ENCODE measurements at places on chromosomes 2 and 18. TPM values are rescaled to one million over a fixed set of nuclear protein-coding genes. Genes with fewer than 3 reads are reported as not detected.

The NTSR2 gene
- not detected for total RNA-seq

The CCT4 gene
- total RNA-seq: 33.3 TPM

DNA sequence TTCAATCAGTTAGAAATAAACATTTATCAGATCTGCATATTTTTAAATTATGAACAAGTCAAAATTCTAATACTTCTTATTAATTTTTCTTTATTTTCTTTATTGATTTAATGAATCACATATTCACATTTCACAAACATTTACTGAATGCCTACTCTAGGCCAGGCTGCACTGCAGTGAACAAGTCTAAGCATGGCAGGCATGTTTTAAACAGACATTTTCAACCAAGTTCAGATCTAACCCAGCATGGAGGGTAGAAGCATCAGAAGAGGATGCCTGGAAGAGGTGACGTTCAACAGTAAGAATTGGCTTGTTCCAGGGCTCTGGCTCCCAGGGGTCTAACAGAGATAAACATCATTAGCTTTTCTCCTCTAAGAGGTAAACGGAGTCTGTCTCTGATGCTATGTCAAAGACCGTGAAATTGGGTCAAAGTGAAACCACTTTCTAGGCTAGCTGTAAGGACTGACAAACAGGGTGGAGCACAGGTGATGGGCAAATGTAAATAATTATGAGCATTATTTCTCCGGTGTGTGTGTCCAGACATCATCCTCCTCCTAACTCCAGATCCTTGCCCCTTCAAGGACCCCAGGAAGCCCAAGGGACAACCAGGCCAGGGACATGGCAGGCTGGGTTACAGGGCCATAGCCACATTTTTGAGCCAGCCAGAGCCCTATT, 50.6 kb downstream of the UNC50 start:
- peaks cover 2% of the 10 kb centered on the region for H3K36me3 ChIP-seq
- H3K4me3 ChIP-seq: no peak overlapping the region
- H3K27ac ChIP-seq: peak overlapping the region; percentile 5
- peaks cover under 1% of the 10 kb centered on the region for H3K4me1 ChIP-seq

The CENPA gene
- total RNA-seq: not detected

- H3K36me3 ChIP-seq: no peaks in the 10 kb centered on the region
- no peak for DNase-seq
- H3K4me1 ChIP-seq: no peaks in the 10 kb centered on the region
- H3K27me3 ChIP-seq: no peaks in the 10 kb centered on the region
Measured at GRCh38 chr2:160096409-160096808, 34.0 kb upstream of the PLA2R1 start.

DNA sequence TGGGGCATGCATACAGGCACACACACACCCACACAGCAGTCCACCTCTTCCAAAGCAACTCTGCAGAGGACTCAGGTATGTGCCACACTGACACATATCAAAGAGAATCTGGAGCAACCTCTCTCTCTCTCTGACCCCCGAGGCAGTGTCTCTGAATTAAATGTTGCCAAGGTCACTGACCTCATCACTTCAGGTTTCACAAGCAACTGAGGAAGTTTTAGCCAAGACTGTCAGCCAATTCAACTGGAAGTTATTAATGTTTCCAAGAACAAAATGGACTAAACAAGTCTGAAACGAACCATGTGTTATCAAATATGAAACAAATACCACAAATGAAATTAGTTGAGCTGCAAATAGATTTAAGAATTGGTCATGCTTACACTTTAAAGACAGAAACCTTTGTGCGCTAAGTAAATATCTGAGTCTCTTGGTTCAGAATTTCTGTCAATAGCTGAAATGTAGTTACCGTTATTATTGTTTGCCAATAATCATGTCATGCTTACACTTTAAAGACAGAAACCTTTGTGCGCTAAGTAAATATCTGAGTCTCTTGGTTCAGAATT, 86.1 kb downstream of the SLC25A12 start:
- no peak overlapping the region for H3K4me3 ChIP-seq
- no peak for DNase-seq
- no peaks in the 10 kb centered on the region for H3K4me1 ChIP-seq

The PROKR1 gene
- total RNA-seq: not detected

DNA sequence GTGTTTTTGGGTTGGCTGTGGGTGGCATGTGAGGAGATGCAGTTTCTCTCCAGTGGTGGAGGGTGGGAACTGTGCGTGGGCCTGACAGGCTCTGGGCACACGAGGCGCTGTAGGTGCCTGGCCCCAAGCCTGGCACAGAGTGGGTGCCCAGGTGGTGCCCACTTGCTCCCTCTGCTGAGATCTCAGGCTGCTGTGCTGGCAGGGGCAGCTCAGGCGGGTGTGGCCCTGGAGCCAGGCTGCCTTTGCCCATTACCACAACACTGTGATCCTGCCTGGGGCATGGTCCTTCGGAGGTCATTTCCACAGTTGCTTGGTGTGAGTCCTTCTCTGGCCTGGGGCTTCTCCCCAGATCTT, 20.4 kb downstream of the TSHZ1 start:
- H3K36me3 ChIP-seq: no peaks in the 10 kb centered on the region
- no peak overlapping the region for H3K4me3 ChIP-seq
- H3K4me1 ChIP-seq: peaks cover 28% of the 10 kb centered on the region
- H3K27ac ChIP-seq: no peak overlapping the region
- DNase-seq: no peak
- H3K27me3 ChIP-seq: no peaks in the 10 kb centered on the region

- no peak overlapping the region for H3K27ac ChIP-seq
- no peaks in the 10 kb centered on the region for H3K27me3 ChIP-seq
- no peak for DNase-seq
- H3K4me3 ChIP-seq: no peak overlapping the region
- H3K4me1 ChIP-seq: no peaks in the 10 kb centered on the region
Measured at GRCh38 chr2:17052001-17052400, 386.4 kb upstream of the CYRIA start.

DNA sequence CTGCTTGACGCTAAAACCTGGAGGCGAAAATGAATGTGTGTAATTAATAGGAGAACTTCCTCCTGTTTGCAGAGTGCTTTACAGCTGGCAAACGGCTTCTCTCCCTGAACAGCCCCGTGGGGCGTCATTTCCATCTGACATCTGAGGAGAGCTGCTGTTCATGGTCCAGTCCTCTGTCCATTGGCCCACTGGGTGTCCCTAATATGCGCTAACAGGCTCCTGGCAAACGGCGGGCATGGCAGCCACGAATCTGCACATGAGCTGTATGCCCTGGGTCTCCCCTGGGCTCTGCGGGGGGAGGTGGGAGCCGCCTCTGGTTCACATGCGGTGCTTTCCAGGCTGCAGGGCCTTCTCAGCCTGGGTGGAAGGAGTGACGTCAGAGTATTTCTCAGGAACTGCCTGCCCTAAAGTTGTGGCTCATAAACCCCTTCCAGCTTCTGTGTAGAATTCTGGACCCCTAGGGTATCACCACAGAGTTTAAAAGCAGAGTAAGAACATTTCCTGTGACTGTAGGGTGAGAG, 73.2 kb downstream of the LRRFIP1 start:
- no peaks in the 10 kb centered on the region for H3K27me3 ChIP-seq
- H3K4me1 ChIP-seq: peaks cover 61% of the 10 kb centered on the region
- no peak overlapping the region for H3K27ac ChIP-seq

The UGT1A4 gene
- not detected for total RNA-seq

GRCh38 chr2:35428548-35428947, 927.0 kb upstream of the CRIM1 start:
- H3K4me3 ChIP-seq: no peak overlapping the region
- peak; percentile 19 for DNase-seq
- no peaks in the 10 kb centered on the region for H3K4me1 ChIP-seq
- no peak overlapping the region for H3K27ac ChIP-seq

The MATN3 gene
- not detected for total RNA-seq

The TTN gene
- total RNA-seq: 94.6 TPM

The HDHD2 gene
- total RNA-seq: 24.1 TPM

The EVX2 gene
- not detected for total RNA-seq

DNA sequence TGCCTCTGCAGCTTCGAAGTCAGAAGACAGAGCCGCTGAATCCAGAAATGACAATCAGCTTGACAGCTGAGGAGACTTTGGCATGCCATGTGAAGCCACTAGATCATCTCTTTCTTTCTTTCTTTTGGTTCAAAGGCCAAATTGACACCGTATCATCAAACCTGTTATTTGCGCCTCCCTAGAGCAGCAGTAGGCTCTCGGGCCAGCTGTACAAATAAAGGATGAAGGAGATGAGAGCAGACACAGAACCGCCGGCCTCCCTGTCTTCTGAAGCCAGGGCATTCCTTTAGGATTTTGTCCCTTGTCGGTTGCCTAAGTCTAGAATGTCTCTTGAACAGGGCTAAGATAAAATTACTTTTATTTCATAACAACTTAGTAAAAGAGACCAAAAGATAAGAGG, 36.8 kb downstream of the COL4A4 start:
- H3K36me3 ChIP-seq: no peaks in the 10 kb centered on the region
- no peaks in the 10 kb centered on the region for H3K4me1 ChIP-seq
- H3K4me3 ChIP-seq: no peak overlapping the region
- no peak for DNase-seq
- H3K27ac ChIP-seq: no peak overlapping the region

DNA sequence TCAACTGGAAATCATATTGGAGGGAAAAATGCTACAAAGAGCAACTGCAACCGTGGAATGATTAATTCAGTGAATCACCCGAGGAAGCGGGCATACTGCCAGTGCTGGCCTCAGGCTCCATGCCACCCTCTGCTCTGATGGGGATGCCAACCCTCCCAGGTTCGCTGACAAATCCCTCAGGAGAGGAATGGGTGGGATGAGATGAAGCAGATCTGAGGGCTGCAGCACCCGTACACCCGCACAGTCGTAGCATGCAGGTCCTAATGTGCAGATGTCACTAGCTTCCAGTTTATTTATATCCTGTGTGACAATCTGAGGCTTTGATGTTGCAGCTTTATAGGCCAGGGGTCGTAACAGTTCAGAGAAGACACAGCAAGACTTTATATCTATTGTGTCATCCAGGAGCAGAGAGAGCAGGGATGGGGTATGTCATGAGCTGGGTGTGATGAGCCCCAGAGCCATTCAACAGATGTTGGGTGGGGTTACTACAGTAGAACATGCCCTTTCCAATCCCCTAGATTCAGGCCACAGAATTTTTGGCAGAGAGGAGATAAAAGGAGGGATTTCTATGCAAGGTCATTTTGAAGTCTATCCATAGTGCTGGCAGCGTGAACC, 44.6 kb downstream of the DPP4 start:
- peaks cover 10% of the 10 kb centered on the region for H3K4me1 ChIP-seq
- DNase-seq: no peak
- no peak overlapping the region for H3K27ac ChIP-seq
- H3K36me3 ChIP-seq: no peaks in the 10 kb centered on the region
- H3K27me3 ChIP-seq: no peaks in the 10 kb centered on the region
- no peak overlapping the region for H3K4me3 ChIP-seq

DNA sequence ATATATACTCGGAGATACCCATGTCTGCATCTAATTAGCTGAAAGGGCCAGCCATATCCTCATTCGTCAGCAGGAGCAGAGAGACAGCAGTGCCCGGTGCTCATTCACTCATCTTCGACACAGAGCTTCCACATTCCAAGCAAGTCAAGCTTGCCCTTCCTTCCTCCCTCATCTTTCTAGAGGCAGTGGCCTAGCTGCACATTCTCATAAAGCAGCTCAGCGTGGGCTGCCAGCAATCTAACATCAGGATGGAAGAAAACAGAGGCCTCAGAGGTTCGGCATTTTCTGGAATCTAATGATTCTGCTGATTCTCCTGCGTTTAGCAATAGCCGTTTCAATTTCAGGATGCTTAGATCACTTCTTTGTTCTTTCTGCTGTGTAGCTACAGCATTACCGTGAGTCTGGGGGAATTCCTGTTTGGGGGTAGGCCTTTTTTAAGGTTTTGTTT, 68.8 kb downstream of the CLHC1 start:
- no peaks in the 10 kb centered on the region for H3K36me3 ChIP-seq
- H3K4me1 ChIP-seq: peaks cover 99% of the 10 kb centered on the region

DNA sequence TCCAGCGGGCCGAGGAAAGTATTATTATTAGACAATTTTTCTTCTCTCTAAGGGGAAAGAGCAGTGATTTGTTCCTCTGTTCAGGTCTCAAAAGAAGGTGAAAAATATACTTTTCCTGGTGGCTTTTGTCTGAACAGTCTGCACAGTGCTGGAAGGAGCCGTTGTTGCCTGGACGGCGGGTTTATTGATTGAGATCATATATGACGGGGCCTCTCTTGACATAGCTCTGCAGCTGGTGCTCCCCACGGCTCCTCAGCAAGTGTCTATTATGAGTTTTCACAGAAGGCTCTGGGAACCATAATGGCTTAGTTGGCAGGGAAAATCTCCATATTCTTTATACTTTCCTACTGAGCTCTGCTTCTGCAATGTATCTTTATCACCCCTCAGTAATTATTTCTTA, 42.9 kb downstream of the FSHR start:
- H3K4me1 ChIP-seq: no peaks in the 10 kb centered on the region
- no peak overlapping the region for H3K4me3 ChIP-seq
- H3K27me3 ChIP-seq: no peaks in the 10 kb centered on the region
- no peaks in the 10 kb centered on the region for H3K36me3 ChIP-seq
- H3K27ac ChIP-seq: no peak overlapping the region
- no peak for DNase-seq

GRCh38 chr2:215531284-215531683, 95.4 kb upstream of the FN1 start:
- H3K4me3 ChIP-seq: no peak overlapping the region
- DNase-seq: no peak
- H3K27ac ChIP-seq: no peak overlapping the region

- H3K27ac ChIP-seq: peak overlapping the region; percentile 54
- no peaks in the 10 kb centered on the region for H3K36me3 ChIP-seq
- DNase-seq: no peak
- H3K4me1 ChIP-seq: no peaks in the 10 kb centered on the region
Measured at GRCh38 chr2:234444893-234445292, 52.0 kb downstream of the ARL4C start.

DNA sequence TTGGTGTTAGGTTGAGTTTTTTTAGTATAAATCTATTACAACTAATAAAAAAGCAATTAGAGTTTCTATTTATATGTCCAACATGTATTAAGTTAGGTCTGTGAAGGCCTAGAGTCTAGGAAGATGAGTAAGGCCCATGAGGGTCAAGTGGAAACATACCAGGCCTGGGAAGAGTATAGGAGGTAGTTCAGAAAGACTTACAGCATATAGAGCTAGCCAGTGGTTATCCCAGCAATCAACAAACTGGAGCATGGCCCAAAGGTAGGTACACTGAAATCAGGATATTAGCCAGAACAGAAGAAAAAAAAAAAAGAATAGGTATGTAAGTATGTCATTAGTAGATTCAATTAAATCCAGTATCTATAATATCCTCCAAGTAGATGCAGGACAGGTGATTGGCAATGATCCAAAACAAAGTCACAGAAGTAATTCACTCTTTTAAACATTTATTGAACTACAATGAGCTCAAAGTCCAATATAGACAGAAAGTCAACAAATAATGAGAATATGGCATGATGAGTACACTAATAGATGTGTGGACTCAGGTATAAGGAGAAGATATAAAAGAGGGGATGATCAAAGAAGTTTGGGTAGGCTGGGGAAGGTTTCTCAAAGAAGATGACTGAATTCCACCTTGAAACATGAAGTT, 70.3 kb downstream of the IKZF2 start:
- H3K4me3 ChIP-seq: no peak overlapping the region
- no peak for DNase-seq
- H3K27me3 ChIP-seq: no peaks in the 10 kb centered on the region
- H3K36me3 ChIP-seq: no peaks in the 10 kb centered on the region
- H3K4me1 ChIP-seq: peaks cover 5% of the 10 kb centered on the region
- no peak overlapping the region for H3K27ac ChIP-seq

GRCh38 chr2:197606180-197606579, 69.2 kb downstream of the RFTN2 start:
- H3K4me3 ChIP-seq: no peak overlapping the region
- H3K4me1 ChIP-seq: no peaks in the 10 kb centered on the region
- no peaks in the 10 kb centered on the region for H3K36me3 ChIP-seq
- no peak for DNase-seq

Measured in body of pancreas (tissue), 4 donors.